ENCODE measurements at places on chromosomes 1 and 21. TPM values are rescaled to one million over a fixed set of nuclear protein-coding genes. Genes with fewer than 3 reads are reported as not detected.

Gene PLPPR4
- 1.5 TPM for total RNA-seq

Gene SMPDL3B
- total RNA-seq = 2.0 TPM

- no peak for DNase-seq
Observed at GRCh38 chr1:55064071-55064581, 24.8 kb downstream of the PCSK9 start.

Gene NBPF3
- 10.1 TPM for total RNA-seq

Gene SGIP1
- 14.0 TPM for total RNA-seq

DNA sequence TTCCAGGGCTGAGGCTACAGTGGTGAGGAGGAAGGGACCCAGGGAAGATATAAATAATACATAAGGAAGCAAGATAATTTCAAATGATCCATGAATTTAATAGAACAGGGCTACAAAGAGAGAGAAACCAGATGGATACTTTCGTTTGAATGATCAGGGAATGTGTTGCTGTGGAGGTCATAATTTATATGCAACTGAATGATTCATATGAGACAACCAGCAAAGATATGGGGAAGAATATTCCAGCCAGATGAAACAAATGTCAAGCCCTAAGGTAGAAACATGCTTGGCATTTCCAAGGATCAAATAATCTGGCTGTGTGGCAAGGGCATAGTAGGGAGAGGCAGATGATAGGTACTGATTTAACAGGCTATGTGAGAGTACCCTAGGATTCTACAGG, 84.8 kb upstream of the ZC3H11B start:
- no peak for DNase-seq

Gene FLG2
- not detected for total RNA-seq

- no peak for DNase-seq
Observed at GRCh38 chr1:78113156-78113916, 67.6 kb downstream of the GIPC2 start.

- DNase-seq = peak; percentile 65
Observed at GRCh38 chr1:24849672-24850295, 80.3 kb downstream of the RUNX3 start.

DNA sequence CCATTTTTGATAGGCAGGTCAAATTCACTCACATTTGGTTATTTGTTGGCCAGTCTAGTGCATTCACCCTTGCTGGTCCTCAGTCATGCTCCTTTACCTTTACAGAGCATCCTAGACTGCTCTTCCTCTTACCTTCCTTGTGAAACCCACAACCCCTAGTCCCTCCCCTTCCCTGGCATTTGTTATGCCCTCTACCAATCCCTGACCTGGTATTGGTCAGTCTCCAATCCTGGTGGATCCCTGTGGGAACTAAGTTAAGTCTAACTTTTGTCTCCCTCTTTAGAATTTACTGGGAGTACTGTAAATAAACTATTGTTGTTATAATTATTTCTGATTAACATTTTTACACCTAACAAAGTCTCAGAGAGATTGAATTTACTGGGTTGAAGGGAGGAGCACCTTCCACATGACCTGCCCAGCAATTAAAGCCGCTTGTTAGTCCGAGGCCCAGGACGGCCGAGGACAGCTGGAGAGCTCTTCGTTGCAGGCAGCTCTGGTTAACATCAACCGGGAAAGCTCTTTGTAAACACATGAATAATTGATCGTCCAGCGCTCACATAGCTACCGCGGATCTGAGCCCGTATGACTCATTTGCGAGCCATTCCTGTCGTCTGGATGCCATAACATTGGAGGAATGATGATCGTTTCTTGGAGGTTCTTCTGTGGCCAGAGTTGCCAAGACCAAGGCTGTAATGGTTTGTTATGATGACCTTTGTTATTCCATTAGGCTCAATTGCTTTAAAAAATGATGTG, 31.9 kb downstream of the MTARC1 start:
- DNase-seq = no peak

- DNase-seq = no peak
Observed at GRCh38 chr1:168591066-168591465, 14.7 kb downstream of the XCL1 start.

Gene C8A
- total RNA-seq = not detected

DNA sequence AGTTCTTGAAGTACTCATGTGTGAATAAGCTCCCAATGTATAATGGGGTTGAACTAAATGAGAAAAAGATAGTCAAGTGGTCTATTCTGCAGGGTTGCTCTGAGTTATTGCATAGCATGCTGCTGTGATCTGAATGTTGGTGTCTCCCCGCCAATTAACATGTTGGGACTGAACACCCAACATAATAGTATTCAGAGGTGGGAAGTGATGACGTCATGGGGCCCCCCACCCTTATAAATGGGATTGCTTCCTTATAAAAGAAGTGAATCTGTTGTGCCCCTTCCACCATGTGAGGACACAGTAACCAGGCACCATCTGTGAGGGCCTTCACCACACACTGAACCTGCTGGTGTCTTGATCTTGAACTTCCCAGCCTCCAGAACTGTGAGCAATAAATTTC, 50.2 kb downstream of the MAB21L3 start:
- peak; percentile 77 for DNase-seq

Gene C1QTNF12
- not detected for total RNA-seq

Gene EXO1
- 10.6 TPM for total RNA-seq

- no peak for DNase-seq
Observed at GRCh38 chr1:115705085-115705951, 63.2 kb downstream of the CASQ2 start.

Gene RHD
- not detected for total RNA-seq

DNA sequence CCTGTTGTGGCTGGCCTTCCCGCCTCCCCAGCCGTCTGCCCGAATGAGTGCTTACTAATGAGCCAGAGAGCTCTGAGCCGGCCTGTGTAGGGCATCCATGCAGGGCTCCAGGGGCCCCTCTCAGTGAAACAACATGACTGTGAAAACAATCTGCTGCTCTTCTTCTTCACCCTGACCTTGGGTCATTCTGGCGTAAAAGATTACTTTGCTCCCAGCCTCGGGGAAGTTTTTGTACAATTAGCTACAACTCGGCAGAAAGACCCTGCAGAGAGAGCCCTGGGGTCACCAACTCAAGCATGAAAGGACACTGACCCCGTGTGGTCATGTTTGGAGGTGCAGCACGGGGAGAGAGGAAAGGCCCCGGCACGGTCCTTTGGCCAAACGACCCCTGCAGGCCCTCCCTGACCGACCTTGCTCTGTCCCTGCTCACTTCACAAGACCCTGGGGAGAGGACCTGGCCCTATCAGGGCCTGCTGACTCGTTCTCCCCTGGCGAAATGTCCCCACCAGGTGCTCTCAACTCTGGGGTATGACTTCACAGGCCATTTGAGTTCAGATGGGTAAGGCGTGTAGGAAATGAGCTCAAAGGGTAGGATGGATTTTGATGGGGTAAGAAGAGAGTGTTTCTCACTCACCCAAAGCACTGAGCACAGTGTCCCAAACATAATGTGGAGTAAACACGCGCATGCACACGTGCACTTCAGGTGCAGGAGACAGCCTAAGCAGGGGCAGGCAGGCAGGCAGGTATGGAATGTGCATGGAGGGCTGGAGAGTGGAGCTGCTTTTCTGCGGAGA, 22.9 kb upstream of the FAM20B start:
- no peak for DNase-seq

Gene OR6N1
- not detected for total RNA-seq

Gene SYT6
- total RNA-seq = not detected

Gene RAP1GAP
- 1.2 TPM for total RNA-seq

DNA sequence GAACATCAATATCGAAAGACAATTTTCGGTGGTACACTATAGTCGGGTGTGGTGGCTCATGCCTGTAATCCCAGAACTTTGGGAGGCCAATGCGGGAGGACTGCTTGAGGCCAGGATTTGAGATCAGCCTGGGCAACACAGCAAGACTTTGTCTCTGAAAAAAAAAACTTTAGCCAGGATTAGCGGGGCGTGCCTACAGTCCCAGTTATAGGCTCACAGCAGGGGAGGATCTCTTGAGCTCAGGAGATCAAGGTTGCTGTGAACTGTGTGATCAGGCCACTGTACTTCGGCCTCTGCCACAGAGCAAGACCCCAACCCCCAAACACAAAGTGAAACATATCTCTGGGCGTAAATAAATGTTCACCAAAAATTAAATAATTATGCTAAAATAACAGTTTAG, 1.6 kb downstream of the TADA1 start:
- DNase-seq = no peak

GRCh38 chr1:171865106-171865505, 23.8 kb downstream of the DNM3 start:
- no peak for DNase-seq

DNA sequence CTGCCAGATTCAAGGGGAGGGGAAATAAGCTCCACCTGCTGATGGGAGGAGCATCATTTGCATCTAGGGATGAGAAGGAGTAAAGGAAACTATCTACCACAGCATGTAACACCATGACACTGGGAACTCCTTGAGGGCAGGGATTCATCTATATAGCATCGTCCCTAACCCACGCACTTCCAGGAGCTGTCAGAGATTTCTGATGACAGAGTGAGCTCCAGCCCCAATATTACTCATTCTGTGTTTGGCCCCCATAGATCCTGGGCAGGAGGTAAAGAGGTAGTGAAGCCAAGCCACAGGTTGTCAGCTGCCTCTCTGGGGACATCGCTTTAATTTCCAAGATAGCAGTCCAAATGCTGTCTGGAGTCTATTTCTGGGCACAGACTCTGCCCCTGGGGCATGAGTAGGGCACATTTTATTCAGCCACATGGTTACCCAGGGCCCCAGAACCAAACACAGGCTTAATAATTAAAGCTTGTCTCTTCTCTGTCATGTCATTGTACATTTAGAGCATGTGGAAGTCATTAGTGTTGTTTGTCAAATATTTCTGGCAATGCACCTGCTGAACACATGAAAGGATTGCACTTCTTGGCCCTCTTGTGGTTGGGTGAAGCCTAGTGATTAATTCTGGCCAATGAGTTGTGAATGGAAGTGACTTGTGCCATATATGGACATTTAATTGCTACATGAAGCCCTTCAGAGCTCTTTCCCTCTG, 105.9 kb upstream of the POU3F1 start:
- DNase-seq = no peak

Gene NGF
- 2.7 TPM for total RNA-seq

GRCh38 chr21:37429356-37429755, 62.8 kb downstream of the DYRK1A start:
- DNase-seq = no peak

Gene OLFML2B
- 12.8 TPM for total RNA-seq

GRCh38 chr1:182624577-182624976, 20.4 kb upstream of the RGS16 start:
- no peak for DNase-seq

DNA sequence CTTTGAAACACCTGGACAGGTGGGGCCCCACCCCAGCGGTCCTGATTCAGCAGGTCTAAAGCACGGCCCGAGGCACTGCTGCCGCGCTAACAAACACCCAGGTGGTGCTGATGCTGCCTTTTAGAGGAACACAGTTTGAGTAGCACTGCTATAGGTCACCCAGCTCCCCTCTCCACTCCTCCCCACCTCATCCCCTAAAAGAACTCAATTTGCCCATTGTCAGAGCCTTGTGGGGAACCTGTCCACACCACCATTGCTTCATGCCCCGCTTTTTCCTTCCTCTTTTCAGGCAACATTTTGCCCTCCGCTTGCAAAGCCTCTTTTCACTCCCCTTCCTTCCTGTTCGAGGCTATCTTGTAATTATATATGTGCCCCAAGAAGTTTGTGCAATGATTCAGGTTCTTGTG, 26.2 kb upstream of the PADI4 start:
- no peak for DNase-seq

Gene PLA2G2C
- total RNA-seq = not detected

Measured in vagina (tissue), 2 donors.